ENCODE measurements at places on chromosomes 2 and 18.

- no peak for DNase-seq
Observed at GRCh38 chr2:137959166-137959565, 5.1 kb upstream of the HNMT start.

DNA sequence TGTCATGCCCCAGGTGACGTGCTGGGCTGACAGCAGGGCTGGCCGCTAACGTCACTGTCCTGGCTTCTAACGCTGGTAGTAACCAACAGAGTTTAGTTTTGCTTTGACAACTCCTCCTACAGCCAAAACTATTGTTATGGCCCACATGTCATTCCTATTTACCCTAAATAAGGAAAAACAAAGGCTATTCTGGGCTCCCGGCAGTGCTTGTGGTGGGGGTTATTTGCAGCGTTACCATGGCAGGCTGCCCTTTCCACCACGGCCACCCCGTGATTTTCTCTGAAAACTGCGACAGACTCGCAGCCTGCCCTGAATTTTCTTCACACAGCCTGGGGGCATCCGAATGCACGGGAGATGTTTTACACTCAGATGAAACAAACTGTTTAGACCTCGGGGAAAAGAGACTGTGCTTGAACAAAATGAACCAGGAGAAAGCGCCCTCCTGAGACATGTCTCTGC is 115.2 kb downstream of the FAM210A start:
- no peak for DNase-seq

DNA sequence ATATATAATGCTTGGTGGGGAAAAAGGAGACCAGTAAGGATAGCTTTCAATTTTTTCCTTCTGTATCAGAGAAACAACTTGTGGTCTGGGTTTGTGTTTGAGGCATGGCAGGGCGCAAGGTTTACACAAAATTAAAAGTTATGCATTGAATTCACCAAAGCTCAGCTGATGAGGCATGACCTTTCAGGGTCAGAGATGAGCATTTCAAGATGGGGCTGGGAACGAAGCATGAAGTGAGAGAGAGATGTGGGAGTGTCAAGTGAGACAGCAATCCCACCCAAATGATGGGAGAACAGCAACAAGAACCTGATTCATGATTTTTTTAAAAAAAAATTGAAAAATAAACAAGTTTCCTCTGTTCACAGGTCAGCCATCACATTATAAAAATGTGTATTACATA is 4.9 kb downstream of the GPR55 start:
- DNase-seq: no peak

GRCh38 chr2:60717691-60718090 is 38.4 kb upstream of the PAPOLG start:
- DNase-seq: no peak

DNA sequence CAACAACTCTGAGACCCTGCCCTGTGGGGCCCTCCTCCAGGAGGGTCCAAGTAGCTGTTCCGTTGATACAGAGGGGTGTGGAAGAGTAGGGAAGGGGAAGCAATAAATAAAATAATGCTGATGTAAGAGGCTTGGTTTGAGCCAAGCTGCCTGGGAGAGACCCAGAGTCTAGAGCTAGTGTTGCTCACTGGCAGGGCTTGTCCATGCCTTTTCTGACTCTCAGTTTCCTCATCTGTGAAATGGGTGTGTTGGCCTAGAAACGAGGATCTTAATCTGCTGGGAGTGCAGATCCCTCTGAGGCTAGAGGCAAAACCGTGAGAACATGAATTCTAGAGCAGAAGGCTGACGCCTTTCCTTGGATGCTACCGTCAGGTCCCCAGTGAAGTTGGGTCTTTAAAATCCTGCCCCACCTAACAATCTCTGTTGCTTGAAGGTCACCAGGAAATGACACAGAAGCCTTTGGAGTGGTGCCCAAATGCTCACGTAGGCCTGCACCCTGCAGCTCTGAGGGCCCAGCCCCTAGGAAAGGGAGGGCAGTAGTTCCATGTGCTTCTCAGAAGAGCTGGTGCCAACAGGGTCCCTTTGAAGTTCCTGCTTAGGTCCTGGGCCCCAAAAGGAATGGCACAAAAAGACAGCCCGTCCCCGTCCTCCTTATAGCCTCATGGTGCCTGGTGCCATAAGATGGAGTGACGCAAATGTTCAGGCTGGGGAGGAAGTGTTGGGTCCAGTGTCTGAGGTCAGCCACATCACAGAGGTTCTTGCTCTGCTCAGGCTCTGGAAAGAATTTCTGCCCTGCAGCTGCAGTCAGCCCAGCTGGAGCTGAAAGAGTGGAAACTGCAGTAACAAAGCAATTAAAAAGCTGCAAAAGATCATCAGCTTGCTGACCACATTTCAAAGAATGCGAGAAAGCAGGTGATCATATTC is 73.2 kb upstream of the SMAD2 start:
- no peak for DNase-seq

- DNase-seq: no peak
Observed at GRCh38 chr2:119575439-119575838, 31.2 kb downstream of the CFAP221 start.

GRCh38 chr2:239822146-239822831 is 202.9 kb downstream of the NDUFA10 start:
- no peak for DNase-seq

DNA sequence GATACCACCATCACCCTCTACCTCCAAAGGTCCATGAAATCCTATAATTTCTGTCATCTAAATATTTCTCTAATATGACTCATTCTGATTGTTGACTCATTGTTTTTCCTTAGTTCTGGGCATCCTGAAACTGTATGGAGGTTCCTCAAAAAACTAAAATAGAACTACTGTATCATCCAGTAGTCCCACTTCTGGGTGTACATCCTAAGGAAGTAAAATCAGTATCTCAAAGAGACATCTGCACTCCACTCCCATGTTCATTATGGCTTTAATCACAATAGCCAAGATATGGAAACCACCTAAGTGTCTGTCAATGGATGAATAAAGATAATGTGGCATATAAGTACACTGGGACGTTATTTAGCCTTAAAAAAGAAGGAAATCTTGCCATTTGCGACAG is 125.8 kb upstream of the MYO3B start:
- DNase-seq: no peak

DNA sequence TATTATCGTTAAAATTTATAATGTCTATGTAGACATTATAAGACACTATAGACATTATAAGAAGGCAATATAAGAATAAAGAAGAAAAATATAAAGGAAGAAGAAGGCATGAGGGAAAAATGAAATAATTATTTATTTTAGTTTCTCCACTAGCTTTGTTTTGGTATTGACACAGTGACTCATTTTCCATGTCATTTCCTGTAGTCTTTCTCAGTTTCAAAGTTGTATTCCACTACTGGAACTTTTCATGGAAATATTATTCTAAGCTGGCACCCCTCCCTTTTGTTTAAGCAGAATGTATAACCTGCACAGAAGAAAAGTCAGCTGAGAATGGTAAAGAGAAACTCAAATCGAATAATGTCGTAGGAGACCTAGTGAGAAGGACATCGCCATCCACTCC is 234.2 kb upstream of the NETO1 start:
- no peak for DNase-seq

- no peak for DNase-seq
Observed at GRCh38 chr2:112958428-112959108, 19.2 kb upstream of the IL36G start.

DNA sequence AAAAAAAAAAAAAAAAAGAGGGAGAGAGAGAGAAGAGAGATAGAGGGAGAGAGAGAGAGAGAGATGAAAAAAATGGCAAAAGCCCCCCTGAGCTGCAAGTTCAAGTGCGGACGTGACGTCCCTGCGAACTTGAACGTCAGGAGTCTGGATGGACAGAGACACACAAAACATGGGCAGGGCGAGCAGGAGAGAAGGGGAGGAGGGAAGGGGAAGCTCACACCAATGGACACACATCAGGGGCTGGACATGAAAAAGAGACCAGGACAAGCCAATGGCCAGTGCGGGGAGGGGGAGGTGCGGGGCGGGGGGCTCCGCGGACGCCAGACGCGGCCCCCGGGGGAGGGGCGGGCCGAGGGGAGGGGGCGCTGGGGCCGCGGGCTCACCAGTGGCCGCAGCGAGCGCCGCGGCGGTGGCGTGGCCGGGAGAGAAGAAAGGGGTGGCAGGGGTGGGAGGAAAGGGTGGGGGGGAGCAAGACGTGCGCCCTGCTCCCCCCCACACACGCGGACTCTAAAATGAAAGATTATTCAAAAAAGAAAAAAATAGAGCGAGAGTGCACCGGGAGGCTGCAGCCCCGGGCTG is at the start of gene BCL11A:
BCL11A (minus strand) TSS at position 160 of the 579 bp plus-strand sequence. CDS start 384 bp downstream, outside the sequence.
- DNase-seq: no peak

GRCh38 chr2:120927265-120927628 is 191.6 kb downstream of the GLI2 start:
- DNase-seq: no peak

DNA sequence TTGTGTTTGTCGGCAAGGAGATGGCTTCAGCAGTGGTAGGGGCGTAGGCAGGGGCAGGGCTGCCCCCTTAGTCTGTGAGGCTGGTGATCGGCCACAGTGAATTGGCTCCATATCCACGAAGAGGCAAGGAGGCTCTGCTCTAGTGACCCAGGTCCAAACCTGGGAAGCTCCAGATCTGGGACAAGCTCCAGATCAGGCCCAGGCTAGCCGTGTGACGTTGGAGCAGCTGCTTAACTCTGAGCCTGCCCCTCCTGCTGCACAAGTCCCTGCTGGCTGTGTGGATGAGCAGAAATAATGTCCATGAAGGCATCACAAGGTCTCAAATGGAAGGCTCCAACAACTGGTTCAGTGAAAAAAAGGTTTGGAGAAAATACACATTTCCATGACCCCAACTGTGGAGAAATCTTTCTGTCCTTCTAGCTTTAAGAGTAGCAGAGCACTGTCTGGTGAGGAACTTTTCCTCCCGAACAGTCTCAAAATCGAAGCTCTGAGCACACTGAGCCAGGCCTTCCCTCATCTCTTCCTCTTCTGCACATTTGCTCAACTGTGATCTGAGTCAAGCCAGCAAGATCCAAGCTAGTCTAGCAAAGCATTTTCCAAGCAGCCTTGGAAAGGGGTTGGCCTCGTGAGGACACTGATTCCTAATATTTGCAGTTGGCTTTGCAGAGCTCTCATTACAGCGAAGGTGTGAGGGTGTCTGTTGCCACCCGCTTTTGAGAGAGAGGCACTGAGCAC is 67.0 kb upstream of the TCF7L1 start:
- no peak for DNase-seq

DNA sequence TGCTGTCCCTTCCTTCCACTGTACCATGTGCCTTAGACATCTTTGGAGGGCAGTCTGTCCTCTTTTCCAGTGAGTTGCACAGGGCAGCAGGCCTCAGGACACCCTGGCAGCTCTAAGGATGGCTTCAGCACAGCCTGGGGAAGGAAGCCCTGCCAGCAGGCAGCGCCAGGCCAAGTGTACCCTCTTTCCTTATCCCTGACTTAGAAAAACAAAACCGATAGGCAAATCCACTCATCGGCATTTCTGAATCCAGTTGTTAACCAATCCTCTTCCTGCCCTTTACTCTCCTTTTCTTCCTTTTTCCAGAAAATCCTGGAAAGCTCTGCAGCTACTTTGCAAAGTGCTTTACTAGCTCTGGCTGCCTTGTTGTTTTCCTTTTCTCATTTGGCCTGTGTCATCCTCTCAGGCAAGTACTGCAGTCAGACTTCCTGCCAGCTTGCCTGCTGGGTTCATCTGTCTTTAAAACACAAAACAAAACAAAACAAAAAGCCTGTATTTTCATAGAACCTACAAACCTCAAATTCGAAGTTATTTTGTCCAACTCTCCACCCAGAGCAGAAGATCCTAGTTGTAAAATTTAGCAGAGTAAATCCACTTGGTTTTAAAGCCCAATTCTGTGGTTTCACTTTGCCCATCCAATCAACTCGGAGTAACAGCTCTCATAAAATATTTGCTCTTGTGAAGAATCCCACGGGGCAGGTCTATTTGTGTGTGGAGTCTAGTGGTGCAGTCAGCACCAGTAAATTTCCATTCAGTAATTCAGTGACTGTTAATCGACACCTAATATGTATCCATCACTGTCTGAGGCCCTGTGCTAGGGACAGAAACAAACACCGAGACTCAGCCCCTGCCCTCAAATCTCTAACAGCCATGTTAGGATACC is 45.2 kb downstream of the PCBP1 start:
- DNase-seq: peak; percentile 72

DNA sequence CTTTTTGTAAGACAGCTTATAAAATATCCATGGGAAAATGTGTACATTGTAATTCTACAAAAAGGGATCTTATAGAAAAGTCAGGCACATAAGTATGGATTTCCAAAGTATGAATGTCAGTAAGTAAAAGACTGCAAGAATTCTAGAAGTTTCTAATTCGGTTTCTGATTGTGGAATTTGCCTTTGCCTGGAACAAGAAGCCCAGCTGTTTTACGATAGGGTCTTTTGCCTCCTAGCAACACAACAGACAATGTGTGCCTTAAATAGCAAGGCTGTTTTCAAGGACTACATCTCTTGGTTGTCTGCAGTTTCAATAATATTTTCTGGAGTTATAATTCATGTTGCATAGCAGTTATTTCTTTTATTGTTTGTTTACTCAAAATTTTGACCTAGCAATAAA is 312.9 kb downstream of the MTX2 start:
- no peak for DNase-seq

DNA sequence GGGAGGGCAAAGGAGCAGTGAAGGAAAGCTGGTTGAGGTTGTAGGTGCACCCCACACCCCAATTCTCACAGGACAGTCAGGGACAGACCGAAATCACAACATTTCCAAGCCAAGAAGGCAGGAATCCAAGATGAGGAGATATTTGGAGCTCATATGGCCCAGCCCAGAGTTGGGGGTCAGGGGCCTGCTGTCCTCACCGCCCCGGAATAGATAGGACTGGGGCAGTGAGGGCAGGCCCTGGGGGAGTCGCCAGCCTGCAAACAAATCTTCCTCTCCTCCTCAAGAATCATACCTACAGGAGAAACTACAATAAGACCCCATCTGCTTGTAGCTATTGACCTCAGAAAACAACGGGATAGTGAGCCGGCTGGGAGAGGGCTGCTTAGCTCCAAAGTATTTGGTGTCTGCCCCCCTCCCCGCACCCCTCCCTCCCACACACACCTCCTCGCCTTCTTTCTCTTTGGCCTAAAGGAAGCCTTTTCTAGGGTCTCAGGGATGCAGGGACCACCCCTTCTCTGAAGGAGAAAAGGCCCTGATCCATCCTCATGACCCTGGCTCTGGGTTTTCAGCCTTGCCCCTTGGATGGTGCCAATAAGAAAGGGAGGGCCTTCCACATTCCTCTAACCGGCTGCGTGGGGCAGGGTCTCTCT is 3.8 kb downstream of the EN1 start:
- no peak for DNase-seq

DNA sequence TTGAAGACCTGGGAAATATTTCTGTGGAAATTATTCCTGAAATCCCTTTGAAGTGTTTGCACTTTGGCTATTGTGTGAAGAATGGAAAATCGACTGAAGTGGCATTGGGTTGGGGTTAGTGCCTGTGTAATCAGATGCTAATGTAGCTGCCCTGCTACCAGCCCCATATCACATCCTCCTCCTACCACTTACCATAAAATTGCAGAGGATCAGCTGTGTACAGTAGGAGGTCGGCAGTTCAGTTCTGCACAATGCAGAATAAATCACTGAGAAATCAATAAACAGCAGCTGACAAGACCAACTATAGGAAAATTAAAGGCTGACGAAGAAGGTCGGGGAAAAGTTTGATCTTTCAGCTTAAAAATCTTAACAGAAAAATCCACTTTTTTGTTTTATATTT is 440.9 kb downstream of the PTPRM start:
- DNase-seq: no peak
